ENCODE measurements at places on chromosomes 13 and 19.

- DNase-seq, result no peak
Observed at GRCh38 chr19:5057860-5058259, 88.9 kb downstream of the KDM4B start.

GRCh38 chr13:91362908-91363307, 15.4 kb downstream of the MIR17HG start:
- no peak for DNase-seq

- no peak for DNase-seq
Observed at GRCh38 chr13:38350114-38350617, 515 bp downstream of the UFM1 start.

GRCh38 chr13:30071969-30072817, 221.8 kb upstream of the UBL3 start:
- DNase-seq, result no peak

- no peak for DNase-seq
Observed at GRCh38 chr19:4120559-4121272, 3.2 kb downstream of the MAP2K2 start.

- DNase-seq, result no peak
Observed at GRCh38 chr19:32977280-32977679, 5.2 kb downstream of the FAAP24 start.

- DNase-seq, result no peak
Observed at GRCh38 chr19:33849551-33850147, 53.0 kb downstream of the KCTD15 start.

DNA sequence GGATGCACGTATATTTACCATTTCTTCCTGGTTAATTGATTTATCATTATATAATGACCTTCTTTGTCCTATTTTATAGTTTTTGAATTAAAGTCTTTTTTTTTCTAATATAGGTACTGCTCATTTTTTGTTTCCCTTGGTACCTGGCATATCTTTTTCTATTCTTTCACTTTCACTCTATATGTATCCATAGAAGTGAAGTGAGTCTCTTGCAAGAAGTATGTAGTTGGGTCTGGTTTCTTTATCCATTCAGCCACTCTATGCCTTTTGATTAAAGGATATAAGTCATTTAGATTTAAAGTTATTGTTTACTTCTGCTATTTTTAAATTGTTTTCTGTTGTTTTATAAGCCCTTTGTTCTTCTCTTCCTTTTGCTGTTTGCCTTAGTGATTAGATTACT, 194.3 kb upstream of the SLITRK6 start:
- DNase-seq, result no peak

GRCh38 chr19:38869160-38869835, 8.8 kb downstream of the RINL start:
- DNase-seq, result no peak

GRCh38 chr19:1357531-1358109, 26.1 kb upstream of the NDUFS7 start:
- no peak for DNase-seq

- DNase-seq, result no peak
Observed at GRCh38 chr13:71789693-71790329, 77.2 kb downstream of the DACH1 start.

GRCh38 chr19:37698216-37698615, 21.3 kb downstream of the ZNF607 start:
- no peak for DNase-seq

- no peak for DNase-seq
Observed at GRCh38 chr19:47650700-47651099, 41.8 kb downstream of the BICRA start.

DNA sequence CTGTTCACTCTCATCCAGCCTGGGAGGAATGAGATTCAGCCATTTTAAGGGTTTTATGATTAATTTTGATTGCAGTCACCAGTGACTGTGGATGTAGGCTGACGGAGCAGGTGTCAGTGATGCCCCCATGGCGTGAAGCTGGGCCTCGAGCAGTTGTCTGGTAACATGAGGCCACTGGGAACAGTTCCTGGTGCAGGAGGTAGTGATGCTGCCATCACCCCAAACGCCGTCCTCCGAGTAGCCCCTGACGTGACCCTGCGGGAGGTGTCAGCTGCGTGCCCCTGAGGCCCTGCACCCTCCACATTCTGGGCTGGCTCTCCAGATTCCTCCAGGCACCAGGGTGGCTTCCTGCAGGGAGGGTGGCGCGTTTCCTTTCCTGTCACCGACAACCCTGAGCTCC, 277.2 kb downstream of the TEX29 start:
- DNase-seq, result no peak

- peak; percentile 10 for DNase-seq
Observed at GRCh38 chr13:25375727-25376358, 4.1 kb downstream of the ATP8A2 start.

DNA sequence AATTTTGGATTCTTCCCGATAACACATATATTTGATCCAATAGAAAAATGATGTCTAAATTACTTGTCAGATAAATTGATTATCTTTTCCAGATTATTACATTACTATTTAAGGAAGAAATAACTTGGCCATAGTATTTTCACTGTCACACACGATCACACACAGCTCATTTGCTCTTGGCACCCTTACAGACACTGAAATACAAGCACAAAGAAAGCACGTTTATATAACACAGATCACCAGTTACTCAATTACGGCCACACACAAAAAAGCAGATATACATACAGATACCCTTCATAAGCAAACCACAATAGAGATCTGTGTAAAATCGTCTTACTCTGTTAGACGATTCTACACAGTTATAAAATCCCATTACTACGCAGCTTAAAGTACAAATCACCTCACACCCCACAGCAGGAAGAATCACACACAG, 716 bp upstream of the ZNF420 start:
- no peak for DNase-seq

DNA sequence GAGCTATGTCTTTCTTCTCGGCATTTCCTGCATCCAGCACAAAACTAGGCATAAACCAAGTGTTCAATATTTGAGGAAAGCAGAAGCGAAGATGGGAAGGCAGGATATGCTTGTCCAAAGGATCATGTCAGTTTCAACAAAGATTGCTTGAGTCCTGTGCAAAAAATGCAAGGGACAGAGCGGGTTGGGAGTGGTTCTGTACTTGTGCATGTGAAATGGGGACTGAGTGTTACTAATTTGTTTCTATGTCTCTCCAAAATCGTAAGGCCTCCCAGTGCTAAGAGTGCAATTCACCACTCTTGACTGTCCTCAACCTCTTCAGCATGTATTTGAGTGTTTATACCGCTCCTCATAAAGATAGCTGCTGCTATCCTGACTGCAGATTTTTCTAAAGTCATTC, 166.2 kb downstream of the DLEU7 start:
- DNase-seq, result no peak

GRCh38 chr13:101157261-101157660, 259.0 kb downstream of the NALCN start:
- DNase-seq, result no peak

DNA sequence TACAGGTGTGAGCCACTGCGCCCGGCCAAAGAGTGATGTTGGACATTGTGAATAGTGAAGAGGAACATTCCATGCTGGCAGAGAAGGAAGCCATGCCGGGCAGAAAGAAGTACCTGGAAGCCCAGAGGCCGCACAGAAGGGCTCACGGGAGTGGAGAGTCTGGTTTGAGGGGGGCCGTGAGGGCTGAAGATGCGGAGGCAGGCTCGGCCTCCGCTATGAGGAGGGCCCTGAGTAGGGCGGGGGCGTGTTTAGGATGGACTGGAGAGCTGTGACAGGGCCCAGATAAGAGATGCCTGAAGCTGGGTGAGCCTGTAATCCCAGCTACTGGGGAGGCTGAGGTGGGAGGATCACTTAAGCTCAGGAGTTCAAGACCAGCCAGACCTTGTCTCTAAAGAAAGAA, 1.6 kb downstream of the JOSD2 start:
- DNase-seq, result no peak

- no peak for DNase-seq
Observed at GRCh38 chr19:54532528-54532927, 29.9 kb downstream of the LAIR2 start.

DNA sequence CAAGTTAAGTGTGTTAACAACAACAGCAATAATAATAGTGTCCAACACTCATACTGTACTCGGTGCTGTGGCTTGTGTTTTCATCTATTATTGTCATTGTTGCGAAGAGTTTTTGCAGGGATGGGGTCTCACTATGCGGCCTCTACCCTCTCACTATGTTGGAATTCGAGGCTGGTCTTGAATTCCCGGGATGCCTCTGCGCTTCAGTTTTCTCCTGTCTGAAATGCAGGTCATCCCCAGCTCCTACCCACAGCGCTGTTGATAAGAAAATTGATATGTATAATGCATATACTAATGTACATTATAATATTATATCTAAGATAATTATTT, 4.9 kb upstream of the SBK3 start:
- no peak for DNase-seq

- no peak for DNase-seq
Observed at GRCh38 chr19:572743-573518, 535 bp downstream of the BSG start.

GRCh38 chr19:30649934-30650614, 277.9 kb downstream of the ZNF536 start:
- DNase-seq, result no peak

DNA sequence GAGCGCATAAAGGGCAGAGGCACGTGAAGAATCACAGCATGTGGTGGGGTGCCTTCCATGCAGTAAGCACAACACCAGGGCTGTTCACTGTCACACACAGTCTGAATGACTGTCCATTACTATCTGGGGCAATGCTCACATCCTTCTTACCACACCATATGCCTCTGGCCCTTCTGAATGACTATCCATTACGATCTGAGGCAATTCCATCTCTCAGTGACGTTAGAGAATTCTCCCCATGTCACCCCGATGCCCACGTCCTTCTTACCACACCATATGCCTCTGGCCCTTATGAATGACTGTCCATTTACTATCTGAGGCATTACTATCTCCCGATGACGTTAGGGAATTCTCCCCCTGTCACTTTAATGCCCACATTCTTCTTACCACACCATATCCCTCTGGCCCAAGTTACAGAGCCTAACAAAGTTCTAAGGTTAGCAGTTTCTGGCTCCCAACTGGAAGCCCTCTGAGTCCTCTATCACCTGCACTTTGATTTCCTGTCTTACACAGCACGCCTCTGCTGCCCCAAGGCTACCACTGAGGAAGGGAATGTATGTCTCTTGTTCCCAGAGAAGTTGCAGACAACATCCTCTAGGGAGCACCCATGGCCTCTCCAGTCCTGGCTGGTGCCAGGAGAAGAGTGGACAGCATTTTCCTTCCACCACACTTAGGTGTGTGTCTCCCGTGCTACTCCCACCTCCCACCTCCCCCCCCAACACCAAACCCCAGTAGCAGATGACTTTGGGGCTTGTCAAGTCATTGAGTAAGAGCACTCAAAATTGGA, 154.8 kb downstream of the COG6 start:
- DNase-seq, result no peak

- peak; percentile 8 for DNase-seq
Observed at GRCh38 chr13:37348916-37349643, 243.6 kb upstream of the CSNK1A1L start.

All from AG04450 (cell line).